ENCODE measurements at places on chromosomes 2 and 18.

DNA sequence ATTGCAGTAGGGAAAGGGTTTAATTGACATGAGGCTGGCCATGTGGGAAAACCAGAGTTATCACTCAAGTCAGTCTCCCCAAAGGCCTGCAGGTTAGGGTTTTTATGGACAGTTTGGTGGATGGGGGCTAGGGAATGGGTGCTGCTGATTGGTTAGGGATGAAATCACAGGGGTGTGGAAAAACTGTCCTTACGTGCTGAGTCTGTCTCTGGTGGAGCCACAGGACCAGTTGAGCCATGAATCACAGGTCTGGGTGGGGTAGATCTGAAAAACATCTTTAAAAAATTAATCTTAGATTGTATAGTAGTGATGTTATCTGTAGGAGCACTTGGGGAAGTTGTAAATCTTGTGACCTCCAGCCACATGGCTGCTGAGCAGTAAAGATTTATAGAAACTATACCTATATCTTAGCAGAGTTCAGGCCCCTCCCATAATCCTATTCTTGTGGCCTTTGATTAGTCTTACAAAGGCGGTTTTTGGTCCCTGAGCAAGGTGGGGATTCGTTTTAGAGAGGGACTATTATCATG is 139.6 kb downstream of the COMMD1 start:
- DNase-seq, result no peak

GRCh38 chr2:225004597-225004996 is 37.7 kb downstream of the DOCK10 start:
- DNase-seq, result no peak

DNA sequence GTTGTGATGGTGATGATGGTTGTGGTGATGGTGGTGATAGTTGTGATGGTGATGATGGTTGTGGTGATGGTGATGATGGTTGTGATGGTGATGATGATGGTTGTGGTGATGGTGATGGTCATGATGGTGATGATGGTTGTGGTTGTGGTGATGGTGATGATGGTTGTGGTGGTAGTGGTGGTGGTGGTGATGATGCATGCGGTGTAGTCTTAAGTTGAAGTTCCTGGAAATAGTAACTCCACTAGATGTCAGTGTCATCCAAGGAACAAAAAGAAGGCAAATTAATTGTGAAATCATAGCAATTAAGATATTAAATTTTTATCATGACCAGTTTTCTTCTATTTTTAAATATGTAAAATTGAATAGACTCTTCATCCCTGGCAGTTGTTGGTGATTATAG is 309.2 kb downstream of the AGAP1 start:
- no peak for DNase-seq

GRCh38 chr2:65754219-65754618 is 321.8 kb upstream of the SPRED2 start:
- DNase-seq, result no peak

DNA sequence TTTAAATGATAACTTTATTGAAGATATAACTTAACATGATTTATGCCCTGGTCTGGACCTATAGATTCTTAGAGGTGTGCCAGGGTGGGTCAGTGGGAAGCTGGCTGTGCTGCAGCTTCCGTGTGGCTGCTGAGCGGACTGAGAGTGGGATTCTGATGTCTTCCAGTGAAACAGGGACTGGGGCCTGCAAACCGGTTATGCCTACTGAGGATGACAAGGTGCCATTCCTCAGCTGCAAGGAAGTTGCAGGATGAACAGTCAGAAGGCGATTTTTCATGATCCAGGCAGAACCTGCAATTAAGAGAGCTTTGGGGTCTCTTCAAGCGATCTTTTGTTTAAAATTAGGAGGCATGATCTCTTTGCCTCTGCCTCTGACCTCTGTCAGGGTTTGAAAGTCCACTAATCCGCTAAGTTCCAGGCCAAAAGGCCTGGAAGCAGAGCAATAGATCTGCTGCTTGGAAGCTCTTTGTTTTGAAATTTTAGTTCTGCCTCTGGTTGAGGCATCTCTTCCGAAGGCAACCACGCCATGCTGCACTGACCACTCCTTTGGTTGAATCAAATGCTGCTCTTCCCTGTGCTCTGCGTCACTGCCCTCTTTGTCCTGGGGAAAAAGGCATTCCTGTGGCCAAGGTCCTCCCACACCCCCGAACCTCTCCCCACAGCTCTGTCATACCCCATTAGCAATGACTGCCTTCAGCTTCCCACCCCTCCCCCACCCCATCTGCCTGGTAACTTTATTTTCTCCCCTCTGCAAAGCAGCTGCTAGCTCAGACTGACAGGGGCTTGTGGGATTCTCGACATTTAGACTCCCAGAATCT is 2.0 kb downstream of the TMEM169 start:
- DNase-seq, result no peak

All from SW 1271 (cell line).